WTC11 (cell line): ENCODE measurements at places on chromosomes 5 and 9. TPM values are rescaled to one million over a fixed set of nuclear protein-coding genes. Genes with fewer than 3 reads are reported as not detected.

- peaks cover 7% of the 10 kb centered on the region for H3K27me3 ChIP-seq
- no peak for DNase-seq
- no peak overlapping the region for H3K4me3 ChIP-seq
- H3K27ac ChIP-seq: no peak overlapping the region
These were observed 33.7 kb downstream of the TTLL11 start for GRCh38 chr9:122059214-122059954.

DNA sequence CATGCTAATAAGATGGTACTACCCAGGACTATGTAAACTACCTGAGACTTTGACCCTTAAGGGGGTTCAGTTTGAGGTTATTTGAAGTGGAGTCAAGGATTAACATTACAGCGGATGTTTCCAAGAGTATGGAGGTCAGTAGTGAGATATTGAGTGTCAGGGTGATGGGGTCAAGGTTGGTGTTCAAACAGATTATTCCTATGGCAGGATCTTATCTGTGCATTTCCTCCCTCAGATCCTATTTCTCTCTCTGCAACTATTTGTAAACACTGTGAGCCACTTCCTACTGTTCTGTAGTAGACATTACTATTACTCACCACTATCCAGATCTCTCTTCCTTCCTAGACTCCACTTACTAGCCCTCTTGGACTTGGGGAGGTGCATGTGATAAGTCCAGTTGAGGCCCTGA lies 54.0 kb upstream of the STOM start:
- peaks cover 3% of the 10 kb centered on the region for H3K27me3 ChIP-seq
- H3K4me3 ChIP-seq: no peak overlapping the region
- peaks cover 3% of the 10 kb centered on the region for H3K4me1 ChIP-seq
- H3K27ac ChIP-seq: no peak overlapping the region
- no peak for DNase-seq
- peaks cover 11% of the 10 kb centered on the region; the same call in 1 of the 2 replicates for H3K36me3 ChIP-seq

- no peak overlapping the region for H3K4me3 ChIP-seq
- H3K27me3 ChIP-seq: peaks cover 19% of the 10 kb centered on the region
- H3K4me1 ChIP-seq: peaks cover 17% of the 10 kb centered on the region
- no peaks in the 10 kb centered on the region for H3K36me3 ChIP-seq
- no peak for DNase-seq
These were observed 45.2 kb downstream of the UBE2QL1 start for GRCh38 chr5:6493681-6494454.

DNA sequence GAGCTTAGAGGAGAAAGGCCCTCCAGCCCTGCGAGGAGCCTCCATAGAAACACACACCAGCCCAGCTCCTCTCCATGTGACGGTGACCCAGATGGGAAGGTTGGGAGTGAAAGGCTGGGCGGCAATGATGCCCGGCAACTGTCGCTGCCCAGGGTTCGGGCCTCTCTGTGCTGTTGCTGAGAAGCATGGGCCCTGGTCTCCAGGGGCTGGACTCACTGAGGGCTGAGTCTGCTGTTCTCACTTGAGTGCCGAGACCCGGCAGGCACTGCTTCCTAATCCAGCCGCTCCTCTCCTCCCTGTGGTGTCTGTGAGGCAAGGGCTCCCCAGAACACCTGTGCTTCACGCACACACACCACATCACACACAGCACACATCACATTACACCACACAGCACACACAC lies 493.6 kb downstream of the GADD45G start:
- no peak for DNase-seq
- H3K36me3 ChIP-seq: no peaks in the 10 kb centered on the region
- H3K4me3 ChIP-seq: no peak overlapping the region
- H3K27me3 ChIP-seq: no peaks in the 10 kb centered on the region

DNA sequence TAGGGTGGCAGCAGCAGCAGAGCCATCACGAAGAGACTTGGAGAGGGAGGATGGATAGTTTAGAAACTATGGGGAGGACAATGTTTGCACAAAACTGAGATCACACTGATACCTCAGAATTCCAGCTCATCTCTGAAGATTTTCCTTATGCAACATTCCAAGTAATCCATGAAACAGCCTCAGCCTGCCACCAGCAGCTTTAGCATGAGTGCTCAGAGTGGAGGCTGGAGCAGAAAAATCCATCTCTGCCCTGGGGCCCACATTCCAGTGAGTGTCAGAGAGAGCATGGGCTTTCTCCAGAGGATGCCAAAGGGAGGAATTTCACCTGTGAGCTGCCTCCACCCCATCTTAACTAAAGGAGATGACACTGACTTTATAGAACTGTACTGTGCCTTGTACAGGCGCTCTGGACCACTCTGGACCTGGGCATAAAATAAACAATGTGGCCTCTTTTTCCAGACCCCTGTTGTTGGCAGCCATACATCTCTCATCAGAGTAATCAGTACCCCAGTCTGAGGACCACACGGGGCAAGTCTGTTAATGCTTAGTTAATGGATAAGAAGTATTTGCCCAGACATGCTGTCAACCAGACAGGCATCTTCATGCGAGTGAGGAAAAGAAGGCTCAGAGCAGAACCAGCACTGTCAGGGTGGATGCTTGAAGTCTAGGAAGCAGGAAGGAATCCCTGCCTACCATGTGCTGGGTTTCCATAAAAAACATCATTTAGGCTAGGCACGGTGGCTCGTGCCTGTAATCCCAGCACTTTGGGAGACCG lies 440.9 kb downstream of the ENC1 start:
- H3K4me3 ChIP-seq: no peak overlapping the region
- H3K36me3 ChIP-seq: no peaks in the 10 kb centered on the region
- no peaks in the 10 kb centered on the region; the same call in 1 of the 2 replicates for H3K27me3 ChIP-seq
- no peaks in the 10 kb centered on the region for H3K4me1 ChIP-seq
- DNase-seq: no peak

DNA sequence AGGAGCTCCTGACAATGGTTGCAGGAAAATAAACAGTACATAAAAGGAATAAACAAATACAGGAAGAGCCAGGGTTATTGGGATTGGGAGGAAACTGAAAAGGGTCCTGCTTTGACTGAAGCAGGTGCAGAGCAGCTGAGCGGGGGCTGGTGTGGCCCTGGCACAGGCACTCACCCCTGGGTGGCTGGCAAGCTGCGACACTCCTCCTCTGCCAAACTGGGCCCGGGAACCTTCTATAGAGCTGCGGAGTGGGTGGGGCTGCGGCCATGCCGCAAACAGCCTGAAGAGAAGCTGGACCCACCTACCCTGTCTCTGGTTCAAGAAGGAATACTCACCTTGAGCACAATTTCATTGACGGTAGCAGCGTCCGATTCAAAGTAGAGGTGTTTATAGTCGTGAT lies 182.5 kb downstream of the GAPVD1 start:
- 0 out of 2 replicates have a peak overlapping the region, but pooled peaks have one; percentile 15 for H3K27ac ChIP-seq
- H3K27me3 ChIP-seq: no peaks in the 10 kb centered on the region
- H3K36me3 ChIP-seq: peaks cover 7% of the 10 kb centered on the region
- DNase-seq: no peak
- H3K4me3 ChIP-seq: no peak overlapping the region

The FCN1 gene
- 0.09 TPM in 1 of 3 replicates, not detected in the others for total RNA-seq

The IGFBPL1 gene
- total RNA-seq: 36.7 to 44.9 TPM (median 42.6 TPM) in 3 replicates
